ENCODE measurements at places on chromosomes 6 and 20.

GRCh38 chr6:39309942-39310531 is 4.2 kb downstream of the KCNK17 start:
- DNase-seq, result peak; percentile 40

DNA sequence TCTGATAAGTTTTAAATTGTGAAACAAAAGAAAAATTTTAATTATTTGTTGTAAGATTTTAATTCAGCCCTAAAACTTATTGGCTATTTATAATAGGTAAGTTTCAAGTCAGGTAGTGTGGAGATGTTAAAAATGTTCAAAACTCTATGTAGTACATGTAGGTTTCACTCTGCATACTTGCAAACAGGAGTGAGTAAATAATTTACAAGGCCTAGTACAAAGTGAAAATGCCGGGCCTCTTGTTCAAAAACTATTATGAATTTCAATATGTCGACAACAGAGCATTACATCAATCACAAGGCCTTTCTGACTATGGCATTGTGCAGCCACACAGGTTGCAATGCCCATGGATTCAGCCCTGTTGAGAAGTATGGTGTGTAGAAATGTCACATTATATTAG is 80.9 kb upstream of the GRIK2 start:
- no peak for DNase-seq

- no peak for DNase-seq
Observed at GRCh38 chr6:165766457-165766856, 103.4 kb upstream of the PDE10A start.

- no peak for DNase-seq
Observed at GRCh38 chr20:22447447-22447778, 137.0 kb downstream of the FOXA2 start.

DNA sequence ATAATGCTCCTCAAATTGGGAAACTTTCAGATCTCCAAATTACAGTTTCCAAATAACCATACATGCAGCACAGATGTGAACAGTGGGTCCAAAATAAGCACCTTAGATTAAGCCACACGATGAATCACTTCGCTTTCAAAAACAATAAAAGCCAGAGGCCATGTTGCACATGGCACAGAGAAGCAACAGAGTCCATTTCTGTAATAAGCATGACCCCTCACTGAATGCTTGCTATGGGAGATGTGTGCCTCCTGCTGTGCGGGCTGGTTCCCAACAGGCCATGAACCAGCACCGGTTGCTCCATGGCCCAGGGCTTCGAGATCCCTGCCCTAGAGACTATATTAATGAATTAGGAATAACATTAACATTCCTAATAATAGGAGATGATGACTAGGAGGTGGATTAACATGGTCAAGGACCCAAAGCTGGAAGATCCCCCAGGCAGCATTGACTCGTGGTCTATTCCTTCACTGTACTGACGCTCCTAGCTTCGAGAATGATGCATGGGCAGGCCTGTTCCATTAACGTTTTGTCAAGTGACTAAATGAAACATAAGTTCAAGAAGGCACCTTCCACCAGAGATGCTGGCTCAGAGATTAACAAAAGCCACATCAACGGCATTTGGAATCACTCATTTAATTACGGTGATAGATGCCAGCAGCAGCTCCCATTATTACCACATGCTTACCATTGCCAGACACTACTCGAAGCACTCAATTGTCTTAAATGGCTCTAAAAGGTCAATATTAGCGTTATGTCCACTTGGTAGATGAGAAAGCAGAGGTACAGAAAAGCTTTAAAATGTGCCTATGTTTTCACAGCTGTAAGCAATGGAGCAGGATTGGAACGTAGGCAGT is 470.6 kb upstream of the AGPAT4 start:
- DNase-seq, result no peak

DNA sequence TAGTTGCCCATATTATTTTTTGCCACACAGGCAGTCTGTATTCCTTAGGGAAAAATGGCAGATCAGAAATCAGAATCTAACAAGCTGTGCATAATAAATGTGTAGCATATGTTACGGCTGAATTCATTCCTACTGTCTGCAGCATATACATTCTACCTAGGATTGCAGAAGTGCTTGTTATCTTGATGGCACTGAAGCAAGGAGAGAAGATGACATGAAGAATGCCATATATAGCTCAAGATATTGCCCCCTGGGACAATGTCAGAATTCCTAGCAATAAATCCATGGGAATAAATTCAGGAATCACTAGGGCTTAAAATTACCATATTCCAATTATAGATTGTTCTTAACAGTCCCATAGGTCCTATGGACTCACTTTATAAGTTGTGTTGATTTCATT is 293.0 kb upstream of the CNR1 start:
- DNase-seq, result peak; percentile 22

DNA sequence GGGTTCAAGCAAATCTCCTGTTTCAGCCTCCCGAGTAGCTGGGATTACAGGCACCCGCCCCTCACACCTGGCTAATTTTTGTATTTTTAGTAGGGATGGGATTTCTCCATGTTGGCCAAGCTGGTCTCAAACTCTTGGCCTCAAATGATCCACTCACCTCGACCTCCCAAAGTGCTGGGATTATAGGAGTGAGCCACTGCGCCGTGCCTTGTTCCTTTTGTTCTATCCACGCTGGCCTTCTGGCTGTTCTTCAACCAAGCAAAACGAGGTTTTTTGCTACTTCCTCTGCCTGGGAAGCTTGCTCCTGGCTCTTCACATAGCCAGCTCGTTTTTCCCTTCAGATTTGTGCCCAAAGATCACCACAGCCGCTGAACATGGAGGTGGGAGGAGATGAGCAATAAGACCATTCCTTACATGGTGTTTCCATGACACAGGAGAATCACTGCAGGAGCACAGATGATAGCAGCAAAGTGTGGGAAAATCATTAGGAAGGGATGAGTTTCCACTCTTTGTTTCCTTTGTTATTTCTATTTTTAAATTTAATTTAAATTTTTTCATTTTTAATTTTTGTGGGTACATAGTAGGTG is 201.0 kb upstream of the ZNF217 start:
- DNase-seq, result no peak

DNA sequence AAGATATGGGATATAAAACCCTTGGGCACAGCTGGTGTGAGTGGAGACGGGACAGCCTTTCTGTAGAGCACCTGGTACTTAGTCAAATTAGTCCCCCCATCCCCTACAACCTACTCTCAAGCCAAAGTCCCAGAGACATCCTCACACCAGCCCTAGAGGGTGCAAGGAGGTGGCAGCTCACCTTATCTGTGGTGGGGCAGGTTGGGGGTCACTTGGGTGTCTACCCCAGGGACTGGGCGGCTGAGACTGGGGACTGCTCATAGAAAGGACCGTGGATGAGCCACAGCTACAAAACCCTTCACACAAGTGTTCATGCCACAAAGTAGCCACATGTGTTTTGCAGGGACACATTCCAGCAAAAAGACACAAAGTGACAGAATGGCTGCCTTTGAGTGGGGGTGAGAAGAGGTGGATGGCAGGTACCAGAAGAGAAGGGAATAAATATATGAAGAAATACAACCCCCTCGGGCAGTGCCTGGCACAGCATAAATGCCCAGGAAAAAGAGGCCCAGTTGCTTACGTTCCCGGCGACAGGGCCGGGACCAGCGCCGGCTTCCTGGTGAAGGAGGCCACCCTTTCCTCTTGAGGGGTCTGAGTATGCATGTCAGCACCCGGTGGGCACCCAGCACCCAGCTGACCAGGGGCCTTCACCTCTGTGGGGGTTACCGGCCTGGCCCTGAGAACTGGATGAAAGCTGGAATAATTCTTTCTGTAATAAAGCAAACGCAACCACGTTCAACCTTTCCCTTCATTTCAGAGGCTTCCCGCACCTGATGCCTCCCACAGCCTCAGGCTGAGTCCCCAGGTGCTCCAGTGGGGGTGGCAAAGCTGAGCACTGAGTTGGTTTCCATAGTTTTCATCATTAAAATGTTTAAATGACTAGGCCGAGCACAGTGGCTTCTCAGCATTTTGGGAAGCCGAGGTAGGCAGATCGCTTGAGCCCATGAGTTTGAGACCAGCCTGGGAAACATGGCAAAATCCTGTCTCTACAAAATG is 14.4 kb upstream of the CEBPB start:
- no peak for DNase-seq

GRCh38 chr6:3013486-3013885 is 13.8 kb downstream of the NQO2 start:
- no peak for DNase-seq

GRCh38 chr6:47536816-47537401 is 59.3 kb downstream of the CD2AP start:
- DNase-seq, result no peak

- DNase-seq, result peak; percentile 81
Observed at GRCh38 chr20:41717483-41717882, 99.3 kb upstream of the CHD6 start.

DNA sequence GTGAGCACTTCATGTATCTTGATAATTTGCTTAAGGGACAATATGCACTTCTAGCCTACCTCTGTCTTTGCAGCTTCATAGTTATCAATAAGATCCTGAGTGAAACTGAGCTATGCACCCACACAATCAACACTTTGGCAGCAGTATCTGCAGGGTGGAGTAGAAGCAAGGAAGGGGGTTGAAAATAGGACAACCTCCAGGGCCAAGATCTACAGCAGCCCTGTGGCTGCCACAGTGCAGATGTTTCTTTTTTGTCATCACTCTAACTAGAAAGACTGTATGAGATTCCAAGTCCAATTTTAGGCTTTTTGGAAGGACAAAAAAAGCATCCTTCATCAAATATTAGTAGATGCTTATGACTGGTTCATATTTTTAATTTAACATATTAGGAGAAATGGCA is 336.1 kb upstream of the CITED2 start:
- no peak for DNase-seq

GRCh38 chr20:21262812-21263211 is 40.3 kb upstream of the XRN2 start:
- no peak for DNase-seq

DNA sequence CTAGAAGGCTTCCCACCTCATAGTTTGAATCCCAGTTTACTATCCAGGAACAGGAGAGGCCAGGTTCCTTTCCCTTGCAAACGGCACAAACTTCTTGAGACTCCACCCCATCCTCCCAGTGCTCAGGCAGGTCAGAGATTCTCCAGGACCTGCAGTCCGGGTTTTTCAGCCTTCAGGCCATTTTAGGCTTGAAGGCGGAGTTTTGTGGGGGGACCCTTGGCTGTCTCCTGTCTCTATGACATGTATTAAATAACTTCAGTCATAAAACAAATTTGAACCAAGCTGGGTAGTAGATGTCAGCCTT is 230.1 kb downstream of the NFATC2 start:
- DNase-seq, result no peak

DNA sequence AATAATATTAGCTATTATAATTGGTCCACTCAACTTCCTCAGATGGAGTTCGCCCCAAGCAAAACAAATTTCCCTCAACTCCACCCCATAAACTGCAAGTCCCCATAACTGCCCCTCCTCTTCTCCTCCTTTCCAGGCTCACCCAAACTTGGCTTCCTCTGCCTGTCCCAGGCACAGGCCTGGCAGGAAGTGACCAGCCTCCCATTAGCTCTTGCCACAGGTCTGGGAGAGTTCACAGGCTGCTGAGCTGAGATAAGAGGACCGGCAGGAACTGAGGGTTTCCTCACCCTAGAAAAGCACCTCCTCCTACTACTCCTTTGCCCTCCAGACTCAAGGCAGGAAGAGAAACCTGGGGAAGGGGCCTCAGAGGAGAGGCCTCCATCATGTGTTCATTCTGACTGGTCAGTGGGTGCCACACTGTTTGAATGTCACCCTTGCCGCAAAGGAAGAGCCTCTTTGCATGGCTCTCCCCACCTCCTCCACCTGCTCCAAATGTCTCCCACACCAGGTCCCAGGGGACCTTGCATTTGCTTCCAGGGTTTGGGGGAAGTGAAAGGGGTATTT is 24.5 kb upstream of the SMIM29 start:
- no peak for DNase-seq

GRCh38 chr20:48779435-48779834 is 48.4 kb downstream of the PREX1 start:
- no peak for DNase-seq

DNA sequence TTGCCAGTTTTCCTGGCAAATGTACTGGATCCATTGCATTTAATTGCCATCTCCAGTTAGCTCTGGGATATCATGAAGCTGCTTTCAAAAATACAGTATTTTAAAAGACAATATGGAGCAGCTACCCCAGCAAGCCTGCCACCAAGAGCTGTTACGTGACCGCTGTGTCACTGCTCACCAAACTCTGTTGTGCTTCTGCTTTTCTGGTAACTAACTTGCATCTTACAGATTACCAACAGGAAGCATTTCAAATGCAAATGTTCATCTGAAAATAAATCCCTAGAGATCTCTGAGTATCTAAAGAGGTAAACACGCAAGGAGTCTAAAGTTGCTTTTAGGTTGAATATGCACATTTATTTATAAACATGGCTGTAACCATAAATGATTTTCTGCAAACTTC is 1008.3 kb downstream of the KIF16B start:
- DNase-seq, result no peak

DNA sequence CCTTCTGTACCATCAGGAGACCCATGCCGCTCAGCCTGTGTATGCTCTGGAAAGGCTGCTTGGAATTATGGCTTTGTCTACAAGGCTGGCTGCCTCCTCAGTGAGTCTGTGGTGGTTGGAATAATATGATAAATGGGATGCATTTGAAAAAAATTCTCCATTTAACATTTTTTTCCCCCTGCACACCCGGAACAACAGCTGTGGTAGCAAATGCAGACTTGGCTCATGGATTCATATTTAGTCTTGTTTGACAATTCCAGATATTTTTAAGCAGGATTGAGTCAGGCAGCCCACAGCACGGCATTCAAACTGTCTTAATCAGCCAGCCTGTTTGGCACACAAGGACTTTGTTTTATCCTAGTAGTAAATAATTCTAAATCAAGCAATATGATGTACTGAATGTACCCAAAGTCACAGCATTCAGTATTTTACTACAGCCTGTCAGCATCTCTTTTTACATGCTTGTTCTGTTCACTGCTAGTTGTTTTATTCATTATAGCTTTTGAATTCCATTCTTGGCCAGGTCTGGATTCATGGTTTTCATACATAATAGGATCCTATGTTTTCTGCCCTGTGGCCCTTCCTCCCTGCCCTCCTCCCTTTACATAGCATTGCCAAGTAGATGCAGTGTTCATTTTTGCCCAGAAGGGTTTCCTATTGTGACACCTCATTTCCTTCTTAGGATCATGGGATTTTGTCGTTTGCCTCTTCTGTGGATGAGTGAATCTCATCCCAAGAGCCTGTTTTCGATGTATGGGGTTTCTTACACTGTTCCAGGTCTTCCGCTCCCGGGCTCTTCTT is 68.1 kb downstream of the LRRC1 start:
- DNase-seq, result no peak

- DNase-seq, result no peak
Observed at GRCh38 chr6:126888727-126889725, 229.4 kb upstream of the RSPO3 start.

- no peak for DNase-seq
Observed at GRCh38 chr6:132865829-132866228, 51.5 kb downstream of the RPS12 start.

GRCh38 chr6:362924-363249 is 28.7 kb upstream of the IRF4 start:
- DNase-seq, result no peak

DNA sequence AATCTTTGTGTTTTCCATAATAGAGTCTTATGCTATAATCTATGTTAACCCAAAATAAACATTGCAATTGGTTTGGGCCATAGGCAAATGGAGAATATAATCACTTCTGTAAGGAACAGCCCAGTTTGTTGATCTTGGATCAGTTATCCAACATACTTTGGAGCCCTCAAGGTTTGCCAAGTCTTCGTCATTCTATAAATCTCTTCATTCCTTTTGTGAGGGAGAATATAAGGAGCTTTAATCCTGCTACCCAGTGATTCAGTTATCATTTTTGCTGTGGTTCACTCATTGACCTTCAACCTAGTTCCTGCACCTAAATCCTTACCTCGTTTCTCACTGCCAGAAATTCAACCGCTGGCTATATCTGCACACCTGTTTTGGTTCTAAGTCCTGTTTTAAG is 500.3 kb upstream of the PTCHD4 start:
- DNase-seq, result no peak

- DNase-seq, result no peak
Observed at GRCh38 chr6:52725535-52726192, 37.6 kb downstream of the GSTA2 start.

Measured in NCI-H524 (cell line).